ENCODE measurements at places on chromosomes 7 and 10. TPM values are rescaled to one million over a fixed set of nuclear protein-coding genes. Genes with fewer than 3 reads are reported as not detected.

GNAI1 gene
- 41.7 TPM for total RNA-seq

IPMK gene
- total RNA-seq = 2.1 TPM

CYP2C18 gene
- total RNA-seq = 0.07 TPM

MOGAT3 gene
- total RNA-seq = not detected

STEAP1 gene
- 13.4 TPM for total RNA-seq

NME8 gene
- not detected for total RNA-seq

SYT15 gene
- total RNA-seq = 2.7 TPM

EPHB6 gene
- 0.49 TPM for total RNA-seq

PON3 gene
- total RNA-seq = 28.2 TPM

ARHGEF5 gene
- 1.7 TPM for total RNA-seq

Data from A549 treated with CpdA at 1 μM for 4 hours (cell line).